ENCODE measurements at places on chromosomes 12 and 14.
A peak's percentile ranks its signal among the peaks of the same experiment; 100 is the strongest.

- no peak for DNase-seq
Measured at GRCh38 chr14:36505892-36506731, 13.9 kb downstream of the NKX2-1 start.

DNA sequence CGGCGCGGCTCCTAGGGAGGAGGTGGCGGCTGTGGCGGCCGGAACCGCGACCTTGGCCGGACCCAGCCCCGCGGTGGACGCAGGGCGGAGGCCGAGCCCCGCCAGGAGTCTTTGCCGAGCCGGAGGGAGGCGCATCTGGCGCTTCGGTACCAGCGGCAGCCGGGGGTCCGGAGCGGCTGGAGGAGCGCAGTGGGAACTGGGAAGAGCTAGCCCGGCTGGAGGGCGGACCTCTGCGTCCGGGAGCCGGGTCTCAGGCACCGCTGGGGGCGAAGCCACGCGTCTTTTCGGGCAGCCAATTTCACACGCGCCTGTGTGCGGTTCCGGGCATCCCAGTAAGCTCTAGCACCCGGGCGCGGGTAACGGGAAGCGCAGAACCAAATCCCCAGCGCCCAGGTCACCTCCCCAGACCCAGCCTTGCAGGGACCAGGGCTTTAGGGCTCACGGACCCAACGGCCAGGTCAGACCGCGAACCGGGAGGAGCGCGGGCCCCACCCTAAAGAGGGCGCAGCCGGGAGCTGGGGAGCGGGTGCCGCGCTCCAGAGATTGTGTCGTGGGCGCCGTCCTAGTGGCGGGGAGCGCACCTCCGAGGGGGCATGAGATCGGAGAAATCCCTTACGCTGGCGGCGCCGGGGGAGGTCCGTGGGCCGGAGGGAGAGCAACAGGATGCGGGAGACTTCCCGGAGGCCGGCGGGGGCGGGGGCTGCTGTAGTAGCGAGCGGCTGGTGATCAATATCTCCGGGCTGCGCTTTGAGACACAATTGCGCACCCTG lies 89.4 kb downstream of the GALNT8 start:
- DNase-seq, result no peak

GRCh38 chr12:1469070-1469469 lies 125.3 kb downstream of the FBXL14 start:
- DNase-seq, result no peak

GRCh38 chr14:100486025-100486828 lies 101.0 kb downstream of the BEGAIN start:
- DNase-seq, result peak; percentile 66

DNA sequence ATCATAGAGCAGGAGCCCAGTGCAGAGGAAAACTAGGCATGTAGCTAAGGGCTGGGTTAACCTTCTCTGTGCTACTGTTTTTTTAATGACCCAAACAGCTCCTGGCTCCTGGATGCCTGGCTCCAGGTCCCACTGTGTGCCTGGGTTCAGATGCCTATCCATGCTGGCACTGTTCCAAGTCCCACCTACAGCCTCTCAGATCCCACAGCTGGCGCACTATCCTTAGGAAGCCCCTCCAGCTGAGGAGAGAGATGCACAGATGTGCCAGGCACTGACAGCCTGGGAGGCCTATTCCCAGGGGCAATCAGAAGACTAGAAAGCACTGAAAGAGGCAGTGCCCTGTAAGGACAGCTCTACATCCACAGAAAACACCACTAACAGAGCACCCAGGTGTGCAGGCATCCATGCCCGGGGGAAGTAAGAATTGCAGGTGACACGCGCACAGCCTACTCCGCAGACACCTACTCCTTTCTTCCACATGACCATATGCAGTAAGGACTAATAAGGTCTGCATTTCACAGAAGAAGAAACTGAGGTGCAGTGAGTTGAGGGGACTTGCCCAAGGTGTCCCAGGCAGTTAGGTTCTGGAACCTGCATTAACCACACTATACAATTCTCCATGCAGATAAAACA lies 51.2 kb downstream of the PITPNM2 start:
- DNase-seq, result no peak

GRCh38 chr12:113829212-113829611 lies 136.9 kb downstream of the RBM19 start:
- no peak for DNase-seq

GRCh38 chr12:107818984-107819383 lies 44.5 kb downstream of the ASCL4 start:
- DNase-seq, result no peak

DNA sequence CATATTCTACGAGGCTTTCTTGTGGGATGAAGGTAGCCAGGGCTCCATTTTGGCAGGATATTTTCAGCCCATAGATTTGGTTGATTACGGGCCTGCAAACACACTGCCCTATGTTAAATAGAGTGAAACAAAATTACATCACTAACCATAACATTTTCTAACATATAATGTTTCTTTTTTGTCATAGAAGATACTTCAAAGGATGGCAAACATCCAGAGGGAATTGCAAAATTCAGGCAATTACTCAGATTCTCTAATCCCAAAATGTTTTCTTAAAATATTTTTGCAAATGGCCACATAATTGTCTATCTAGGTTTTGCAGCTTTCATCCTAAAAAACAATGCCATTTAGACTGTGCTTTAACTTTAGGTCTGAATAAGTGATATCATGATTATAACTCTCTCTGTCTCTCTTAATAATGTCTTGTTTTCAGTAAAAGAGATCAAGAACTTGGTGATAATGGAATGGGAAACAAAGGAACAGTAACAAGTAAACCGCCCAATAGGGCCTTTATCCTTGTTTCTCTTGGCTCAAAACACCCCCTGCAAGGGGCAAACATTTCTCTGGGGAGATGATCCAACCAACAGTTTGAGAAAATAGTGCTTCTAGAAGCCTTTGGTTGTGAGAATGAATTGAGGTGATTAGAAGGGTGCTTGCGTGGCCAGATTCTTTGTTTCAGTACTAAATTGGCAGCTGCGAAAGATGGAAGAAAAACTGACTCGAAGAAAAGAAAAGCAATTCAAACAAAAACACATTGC lies 54.4 kb upstream of the BTG1 start:
- DNase-seq, result no peak

DNA sequence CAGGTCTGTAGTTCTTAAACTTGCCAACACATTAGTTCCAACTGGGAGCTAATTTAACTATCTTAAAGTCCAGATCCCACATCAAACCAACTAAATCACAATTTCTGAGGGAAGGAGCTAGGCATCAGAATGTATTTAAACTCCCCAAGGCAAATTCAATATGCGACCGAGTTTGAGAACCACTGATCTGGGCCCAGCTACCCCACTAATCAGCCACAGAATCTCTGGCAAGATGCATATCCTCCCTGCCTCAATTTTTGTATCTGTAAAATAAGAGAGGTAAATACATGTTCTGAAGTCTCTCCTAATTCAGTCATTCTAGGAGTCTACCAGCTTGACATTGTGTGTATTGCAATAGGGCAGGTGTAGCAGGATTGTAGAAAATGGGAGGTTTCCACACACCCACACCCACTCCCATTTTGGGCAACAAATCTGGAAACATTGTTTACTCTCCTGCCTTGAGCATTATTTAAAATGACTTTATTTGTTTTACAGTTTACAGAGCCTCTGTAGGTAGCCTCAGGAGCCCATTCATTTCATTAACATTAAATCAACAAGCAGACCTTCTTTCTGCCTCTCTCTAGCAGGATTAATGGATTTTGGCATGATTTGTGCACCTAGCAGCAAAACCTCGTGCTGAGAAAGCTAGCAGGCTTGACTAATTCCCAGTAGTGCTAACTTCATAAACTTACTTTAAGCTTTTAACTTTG lies 15.6 kb downstream of the LGR5 start:
- DNase-seq, result no peak

DNA sequence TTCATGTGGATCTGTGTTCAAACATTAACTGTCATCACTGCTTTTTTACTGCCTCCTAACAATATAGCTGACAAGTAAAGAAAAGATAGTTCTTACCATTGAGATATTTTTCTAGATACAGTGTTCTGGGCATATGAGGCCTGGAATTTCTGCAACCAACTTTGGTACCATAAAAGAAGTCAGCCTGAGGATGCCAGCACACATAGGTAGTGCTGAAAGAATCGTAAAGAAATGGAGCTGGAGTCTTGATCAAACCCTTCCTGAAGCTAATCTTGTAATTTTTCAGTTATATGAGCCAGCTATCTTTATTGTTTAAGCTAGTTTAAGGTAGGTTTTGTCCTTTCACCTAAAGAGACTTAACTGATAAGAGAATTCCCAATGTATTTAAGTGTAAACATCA lies 11.3 kb downstream of the ERG28 start:
- no peak for DNase-seq

DNA sequence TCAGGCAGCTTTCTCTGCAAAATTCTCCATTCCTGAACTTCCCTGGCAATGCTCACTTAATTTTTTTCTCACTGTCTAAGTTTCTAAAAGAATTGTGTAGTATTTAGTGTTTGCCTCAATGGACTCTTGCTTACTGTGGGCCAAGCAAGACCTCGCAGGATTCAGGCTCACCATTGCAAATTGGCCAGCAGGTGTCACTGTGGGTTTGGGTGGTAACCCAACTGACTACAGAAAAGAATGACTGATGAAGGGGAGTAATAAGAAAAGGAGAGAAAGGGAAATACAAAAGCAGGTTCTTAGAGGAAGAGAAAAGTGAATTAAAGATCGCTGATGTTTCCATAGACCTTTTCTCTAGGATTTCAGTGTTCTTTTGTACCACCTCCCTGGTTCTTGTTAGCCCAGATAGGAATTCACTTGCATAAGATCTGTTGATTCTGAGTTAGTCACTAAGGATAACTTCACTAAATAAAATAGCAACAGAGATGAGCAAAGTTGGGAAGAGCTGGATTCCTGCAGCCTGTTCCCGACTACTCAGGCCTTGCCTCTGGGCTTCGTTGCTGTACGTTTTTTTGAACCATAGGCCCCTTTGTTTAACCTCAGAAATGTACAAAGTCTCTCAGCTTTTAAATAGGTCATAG lies 386.5 kb upstream of the DDHD1 start:
- DNase-seq, result peak; percentile 77

DNA sequence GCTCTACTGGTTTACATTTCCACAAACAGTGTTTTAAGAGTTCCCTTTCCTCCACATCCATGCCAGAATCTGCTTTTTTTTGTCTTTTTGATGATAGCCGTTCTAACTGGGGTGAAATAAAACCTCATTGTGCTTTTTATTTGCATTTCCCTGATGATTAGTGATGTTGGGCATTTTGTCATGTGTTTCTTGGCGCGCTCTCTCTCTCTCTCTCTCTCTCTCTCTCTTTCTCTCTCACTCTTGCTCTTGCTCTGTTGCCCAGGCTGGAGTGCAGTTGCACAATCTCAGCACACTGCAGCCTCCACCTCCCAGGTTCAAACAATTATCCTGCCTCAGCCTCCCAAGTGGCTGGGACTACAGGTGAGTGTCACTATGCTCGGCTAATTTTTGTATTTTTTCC lies 9.6 kb upstream of the MIS18BP1 start:
- DNase-seq, result no peak

DNA sequence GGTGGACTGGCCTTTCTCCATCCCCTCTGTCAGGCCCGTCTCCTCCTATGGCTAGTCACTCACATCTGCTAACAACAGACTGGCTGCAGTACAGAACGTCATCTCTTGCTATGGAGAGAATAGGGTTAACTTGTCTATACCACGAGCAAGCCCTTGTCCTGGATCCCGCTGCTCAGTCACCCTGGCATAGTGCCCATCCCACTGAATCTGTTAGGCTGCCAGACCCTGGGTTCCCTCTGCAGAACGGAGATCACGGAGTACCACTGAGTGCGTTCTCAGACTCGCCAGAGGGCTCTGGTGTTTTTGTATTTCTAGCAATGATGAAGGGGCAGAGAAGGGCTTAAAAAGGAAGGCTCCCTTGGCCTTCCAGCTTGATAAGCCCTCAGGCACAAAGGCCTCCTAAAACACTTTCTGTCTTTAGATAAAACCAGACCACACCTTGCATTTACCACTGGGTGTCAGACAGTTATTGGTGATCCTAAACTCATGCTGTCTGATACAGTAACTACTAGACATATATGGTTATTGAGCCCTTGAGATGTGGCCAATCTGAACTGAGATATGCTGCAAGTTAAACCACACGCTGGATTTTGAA lies 6.3 kb upstream of the NRIP2 start:
- DNase-seq, result no peak

DNA sequence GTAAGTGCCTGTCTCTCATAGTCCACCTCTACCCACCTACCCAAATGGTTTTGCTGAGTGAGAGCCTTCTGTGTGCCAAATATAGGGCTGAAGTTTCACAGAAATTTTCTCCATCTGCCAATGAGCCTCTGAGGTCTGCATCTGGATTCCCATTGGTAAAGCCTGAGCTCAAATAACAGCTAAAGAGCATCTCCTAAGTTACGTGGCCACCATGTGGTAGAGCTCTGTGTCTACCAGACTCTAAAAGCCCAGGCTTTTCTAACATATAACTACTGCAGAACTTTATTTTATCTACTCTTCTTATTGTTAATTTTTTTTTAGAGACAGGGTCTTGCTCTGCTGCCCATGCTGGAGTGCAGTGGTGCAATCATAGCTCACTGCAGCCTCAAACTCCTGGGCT lies 16.0 kb downstream of the AMDHD1 start:
- peak; percentile 50 for DNase-seq

- DNase-seq, result peak; percentile 95
Measured at GRCh38 chr14:61653507-61653906, 41.8 kb upstream of the HIF1A start.

DNA sequence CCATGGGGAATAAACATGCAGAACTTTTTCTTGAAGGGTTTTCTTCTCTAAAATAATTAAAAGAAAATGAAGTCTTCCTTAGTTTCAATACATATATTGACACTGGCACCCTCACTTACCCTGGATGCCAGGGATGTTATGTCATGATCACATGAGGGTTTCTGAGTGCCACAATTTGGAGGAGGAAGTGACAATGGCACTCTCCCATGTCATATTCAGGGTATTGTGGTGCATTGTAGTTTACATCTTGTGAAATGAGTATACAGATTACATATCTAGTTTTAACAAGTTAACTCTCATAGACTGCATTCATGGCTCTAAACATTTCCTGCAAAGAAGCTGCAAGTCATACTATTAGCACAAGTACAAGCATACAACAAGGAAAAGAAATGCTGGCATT lies 37.7 kb downstream of the CCDC177 start:
- DNase-seq, result no peak

DNA sequence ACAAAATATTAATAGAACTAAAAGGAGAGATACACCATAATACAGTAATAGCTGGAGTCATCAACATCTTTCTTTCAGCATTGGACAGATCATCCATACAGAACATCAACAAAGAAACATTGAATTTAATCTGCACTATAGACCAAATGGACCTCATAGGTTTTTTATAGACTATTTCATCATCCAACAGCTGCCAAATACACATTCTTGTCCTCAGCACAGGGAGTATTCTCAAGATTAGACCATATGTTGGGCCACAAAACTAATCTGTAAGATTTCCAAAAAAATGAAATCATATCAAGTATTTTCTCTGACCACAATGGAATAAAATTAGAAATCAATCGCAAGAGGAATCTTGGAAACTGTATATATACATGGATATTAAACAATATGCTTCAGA lies 86.9 kb downstream of the FSCB start:
- no peak for DNase-seq

- DNase-seq, result peak; percentile 12
Measured at GRCh38 chr14:92846162-92846897, 52.2 kb downstream of the GOLGA5 start.
